Kidney epithelial cell (primary cell): ENCODE measurements at places on chromosomes 3 and 15.

DNA sequence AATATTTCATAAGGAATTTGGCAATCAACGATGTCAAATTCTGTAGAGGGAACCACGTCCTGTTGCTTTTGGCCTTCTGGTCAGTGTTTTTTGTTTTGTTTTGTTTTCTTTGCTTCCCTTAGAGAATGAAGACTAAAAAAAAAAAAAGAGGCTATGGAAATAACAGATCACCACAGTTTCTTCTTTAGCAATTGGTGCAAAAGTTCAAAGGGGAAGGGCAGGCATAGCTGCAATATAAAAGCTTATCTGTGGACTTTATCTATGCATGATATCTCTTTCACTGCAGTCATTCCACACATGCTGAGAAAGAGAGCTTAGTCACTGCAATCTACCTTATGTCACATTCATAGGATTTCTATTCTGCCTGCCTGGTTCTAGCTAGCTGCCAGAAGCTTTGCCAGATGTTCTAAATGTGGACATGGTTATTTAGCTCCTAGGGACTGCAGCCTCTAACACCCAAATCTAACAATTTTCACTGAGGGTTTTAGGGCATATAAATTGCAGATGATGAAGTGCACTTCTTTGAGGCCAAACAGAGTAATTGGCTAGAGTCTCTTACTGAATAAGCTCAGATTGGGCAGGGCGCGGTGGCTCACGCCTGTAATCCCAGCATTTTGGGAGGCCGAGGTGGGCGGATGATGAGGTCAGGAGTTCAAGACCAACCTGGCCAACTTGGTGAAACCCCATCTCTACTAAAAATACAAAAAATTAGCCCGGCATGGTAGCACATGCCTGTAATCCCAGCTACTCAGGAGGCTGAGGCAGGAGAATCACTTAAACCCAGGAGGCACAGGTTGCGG is 637.2 kb downstream of the NTRK3 start:
- DNase-seq: no peak

- no peak for DNase-seq
Measured at GRCh38 chr3:171755015-171755589, 55.2 kb downstream of the PLD1 start.

DNA sequence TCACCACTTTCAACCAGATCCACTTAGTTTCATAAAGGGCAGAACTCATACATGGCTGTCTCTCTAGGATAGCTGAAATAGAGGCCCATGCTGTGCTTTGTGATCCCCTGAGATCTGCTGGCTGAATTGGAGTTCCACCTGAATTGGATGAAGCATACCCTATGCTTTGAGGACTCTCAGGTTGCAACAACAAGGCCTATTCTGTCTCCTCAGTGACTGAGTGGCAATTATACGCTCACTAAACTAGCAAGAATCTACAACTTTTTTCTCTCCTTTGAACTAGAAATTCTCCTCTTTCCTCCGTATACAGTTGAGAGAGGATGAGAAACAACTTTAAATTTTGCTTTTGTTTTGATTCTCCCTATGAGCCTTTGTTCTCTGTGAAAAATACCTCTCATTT is 348.7 kb downstream of the LSAMP start:
- DNase-seq: no peak

- DNase-seq: no peak
Measured at GRCh38 chr15:55277116-55277564, 12.5 kb downstream of the RAB27A start.

DNA sequence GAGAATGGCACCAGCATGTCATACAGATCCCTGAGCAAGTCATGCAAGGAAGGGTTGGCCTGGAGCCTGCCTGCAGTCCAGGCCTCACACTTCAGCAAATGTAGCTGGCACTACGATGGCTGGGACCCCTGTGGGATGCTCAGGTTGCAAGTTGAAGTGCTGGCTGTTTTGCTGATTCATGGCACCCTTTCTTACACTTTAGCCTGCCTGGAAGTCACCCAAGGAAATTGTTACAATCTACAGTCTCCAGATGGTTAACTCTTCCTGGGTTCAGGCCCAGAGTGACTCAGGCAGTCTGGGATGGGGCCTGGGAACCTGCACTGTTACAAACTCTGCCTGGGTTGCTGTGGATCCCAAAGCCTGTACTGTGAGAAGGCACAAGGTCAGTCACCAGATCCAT is 91.0 kb upstream of the SLC6A11 start:
- no peak for DNase-seq

DNA sequence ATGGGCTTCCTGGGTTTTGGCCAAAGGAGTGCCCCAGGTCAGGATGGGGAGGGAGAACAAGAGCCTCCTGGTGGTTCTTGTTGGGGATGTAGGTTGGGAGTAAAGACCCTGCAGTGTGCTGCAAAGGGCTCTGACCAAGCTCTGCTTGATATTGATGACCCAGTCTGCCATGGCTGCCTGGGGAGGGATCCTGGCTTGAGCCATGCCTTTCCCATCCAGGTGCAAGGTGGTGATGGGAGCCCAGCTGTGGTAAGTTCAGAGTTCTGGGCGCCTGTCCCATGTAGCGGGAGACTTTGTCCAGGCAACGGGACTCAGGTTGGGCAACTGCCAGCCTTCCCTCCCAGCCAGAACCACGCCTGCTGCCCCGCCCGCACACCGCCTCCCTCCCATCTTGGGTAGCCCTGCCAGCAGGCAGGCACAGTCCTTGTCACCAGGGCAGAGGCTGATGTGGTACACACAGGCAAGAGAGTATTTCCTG is 2.6 kb downstream of the GNAI2 start:
- no peak for DNase-seq

- no peak for DNase-seq
Measured at GRCh38 chr15:88028024-88028423, 228.5 kb downstream of the NTRK3 start.

DNA sequence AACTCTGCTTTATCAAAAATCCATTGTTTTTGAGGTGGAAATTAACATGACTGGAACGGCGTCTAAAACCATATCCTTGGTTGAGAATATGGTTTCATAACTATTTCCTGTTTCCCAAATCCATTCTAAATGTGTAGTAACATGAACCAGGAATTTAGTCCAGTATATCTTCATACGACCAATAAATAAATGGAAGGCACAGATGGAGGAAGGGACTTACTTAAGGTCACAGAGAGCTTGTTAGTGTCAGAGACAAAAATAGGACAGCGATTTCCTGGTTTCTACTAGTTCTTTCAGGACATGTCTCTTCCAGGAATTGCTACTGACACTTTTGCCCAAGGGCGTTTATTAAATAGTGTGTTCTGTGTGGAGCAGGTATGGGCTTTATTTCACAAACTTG is 41.2 kb downstream of the HES1 start:
- no peak for DNase-seq

GRCh38 chr3:98587654-98588053 is 5.8 kb downstream of the CPOX start:
- DNase-seq: no peak
